ENCODE measurements at places on chromosomes 2 and 18.

DNA sequence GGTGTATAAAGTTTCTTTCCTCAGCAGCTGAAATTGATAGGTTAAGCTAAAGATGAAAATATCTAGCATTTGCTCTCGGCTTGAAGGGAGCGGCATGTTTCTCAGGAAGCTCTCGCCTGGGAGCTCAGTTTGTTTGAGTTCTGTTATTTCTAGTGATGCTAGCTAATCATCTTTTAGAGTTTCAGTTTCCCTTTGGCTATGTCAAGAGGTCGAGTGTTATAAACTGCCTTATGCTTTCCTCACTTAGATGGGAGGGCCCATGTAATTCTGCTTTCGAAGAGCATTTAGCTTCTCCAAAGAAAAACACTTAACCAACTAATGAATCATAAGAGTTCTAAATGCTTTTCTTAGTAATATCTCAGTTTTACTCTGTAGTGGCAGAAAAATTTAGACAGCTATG is 33.6 kb downstream of the PLCL1 start:
- no peak for DNase-seq

DNA sequence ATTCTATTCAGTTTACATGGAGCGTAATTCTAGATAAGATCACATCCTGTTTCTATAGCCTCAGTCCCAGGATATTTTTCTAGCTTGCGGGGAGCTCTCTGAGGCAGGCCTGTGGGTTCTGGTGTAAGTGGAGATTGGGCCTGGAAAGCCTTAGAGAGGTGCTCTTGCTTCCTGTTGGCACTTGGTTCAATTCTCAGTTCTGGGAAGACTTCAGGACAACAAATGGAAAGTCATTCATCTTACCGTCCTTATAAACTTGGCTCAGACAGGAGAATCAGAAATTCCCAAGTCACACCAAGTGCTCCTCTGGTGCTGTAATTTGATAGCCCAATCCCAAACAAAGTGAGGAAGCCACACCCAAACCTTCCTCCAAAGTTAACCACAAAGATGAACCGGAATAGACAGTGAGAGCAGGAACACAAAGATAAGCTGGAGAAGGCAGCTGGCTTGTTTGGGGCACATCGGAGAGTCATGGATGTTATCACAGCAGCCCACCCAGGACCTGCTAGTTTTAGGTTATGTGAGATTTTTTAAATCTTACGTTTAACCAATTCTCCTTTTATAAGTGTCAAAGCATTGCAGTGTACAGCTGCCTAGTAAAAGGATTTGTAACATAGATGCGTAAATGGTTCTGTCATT is 144.3 kb upstream of the MAP3K20 start:
- DNase-seq = no peak

DNA sequence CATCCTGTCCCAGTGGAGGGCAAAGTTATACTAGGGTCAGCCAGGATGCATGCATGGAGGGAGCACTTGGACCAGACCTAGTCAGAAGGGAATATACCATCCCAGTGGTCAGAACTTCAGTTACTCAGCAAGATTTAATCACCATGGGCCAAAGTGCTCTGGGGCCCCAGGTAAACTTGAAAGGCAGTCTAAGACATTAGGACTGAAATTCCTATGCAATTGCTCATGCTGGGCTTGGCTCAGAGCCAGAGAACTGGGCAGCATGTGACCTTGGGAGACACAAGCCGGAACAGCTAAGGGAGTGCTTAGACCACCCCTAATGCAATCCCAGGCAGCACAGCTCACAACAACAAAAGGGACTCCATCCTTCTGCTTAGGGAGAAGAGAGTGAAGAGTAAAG is 401.3 kb downstream of the KCNJ3 start:
- no peak for DNase-seq

DNA sequence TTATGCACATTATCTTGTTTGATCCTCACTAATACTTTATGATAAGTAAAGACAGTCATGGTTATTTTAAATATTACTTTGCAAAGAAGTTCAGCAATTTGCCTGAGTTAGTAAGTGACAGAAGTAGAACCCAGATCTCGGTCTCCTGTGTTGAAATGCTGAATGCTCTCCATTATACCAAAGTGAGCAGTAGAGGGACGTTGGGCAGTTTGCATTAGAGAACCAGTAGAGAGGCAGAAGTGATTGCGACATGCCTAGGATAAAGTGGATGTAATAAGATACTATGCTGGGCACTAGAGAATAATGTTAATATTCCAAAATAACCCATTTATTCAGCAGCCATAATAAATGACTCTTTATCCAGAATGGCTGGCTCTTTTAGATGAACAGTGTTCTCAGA is 201.0 kb downstream of the PMAIP1 start:
- DNase-seq = no peak

DNA sequence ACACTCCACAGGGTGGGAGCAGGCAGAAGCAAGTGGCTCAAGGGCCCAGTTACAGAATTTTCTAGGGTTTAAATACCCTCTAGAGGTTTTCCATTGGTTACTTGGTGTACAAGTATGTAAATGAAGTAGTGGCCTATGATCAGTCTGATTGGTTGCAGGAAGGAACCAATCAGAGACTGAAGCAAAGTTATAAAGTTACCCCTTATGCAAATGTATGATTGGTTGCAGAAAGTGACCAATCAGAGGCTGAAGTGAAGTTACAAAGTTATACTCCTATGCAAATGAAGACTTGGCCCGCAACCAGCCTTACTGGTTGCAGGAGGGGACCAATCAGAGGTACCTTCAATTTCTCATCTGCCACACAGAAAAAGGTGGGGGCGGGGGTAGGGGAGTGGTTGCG is 154.6 kb downstream of the INO80D start:
- no peak for DNase-seq

DNA sequence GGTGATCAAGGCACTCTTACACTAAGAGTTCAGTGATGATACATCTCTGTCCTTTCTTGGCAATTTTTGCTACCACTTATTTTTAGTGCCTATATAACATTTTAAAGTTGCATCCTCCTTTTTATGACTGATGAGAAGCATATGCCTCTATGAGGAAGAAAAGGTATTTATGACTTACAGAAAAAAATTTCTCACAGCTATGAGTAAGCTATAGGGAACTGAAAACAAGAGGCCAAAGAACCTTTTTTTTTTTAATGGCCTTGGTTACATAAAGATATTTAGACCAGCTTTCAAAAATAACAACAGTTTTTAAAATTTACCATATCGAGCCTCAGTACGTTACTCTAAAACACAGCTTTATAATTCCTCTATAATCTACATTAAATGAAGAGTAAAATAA is 21.3 kb downstream of the MBD5 start:
- DNase-seq = no peak

GRCh38 chr2:204825681-204826080 is 280.4 kb downstream of the PARD3B start:
- DNase-seq = no peak

DNA sequence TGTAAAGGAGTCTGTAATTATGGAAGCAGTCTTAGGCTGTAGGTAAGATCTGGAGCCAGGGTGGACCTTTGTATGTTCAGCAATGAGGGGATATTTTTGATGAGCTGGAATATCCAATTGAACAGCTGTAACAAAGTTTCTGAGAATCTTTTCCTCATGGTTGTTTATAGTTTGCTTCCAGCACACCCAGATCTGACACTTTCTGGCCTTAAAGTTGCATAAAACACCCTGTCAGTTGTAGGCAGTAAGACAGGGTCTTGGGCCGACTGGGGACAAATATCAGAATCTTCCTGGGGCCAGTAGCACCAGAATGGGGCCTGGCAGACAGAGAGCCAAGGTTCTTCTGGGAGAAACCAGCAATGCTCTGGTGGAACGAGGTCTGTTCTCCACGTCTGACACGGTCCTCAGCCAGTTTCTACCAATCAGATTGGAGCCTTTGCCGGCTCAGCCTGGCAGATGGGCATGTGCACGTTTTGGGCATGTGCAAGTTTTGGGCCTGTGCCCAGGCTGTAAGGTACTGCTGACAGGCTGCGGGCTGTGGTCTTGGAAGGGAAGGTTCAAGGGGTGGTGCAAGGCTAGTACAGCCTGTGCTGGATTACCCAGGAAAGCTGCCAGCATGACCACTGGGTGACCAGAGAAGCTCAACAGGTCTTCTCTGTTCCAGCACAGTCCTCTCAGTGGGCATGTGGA is 89.8 kb downstream of the PRKCE start:
- DNase-seq = peak; percentile 83

GRCh38 chr2:121960251-121960650 is 204.8 kb downstream of the TSN start:
- no peak for DNase-seq
